Epithelial cell of prostate (primary cell): ENCODE measurements at places on chromosomes 11 and 22.

GRCh38 chr11:98234698-98235097 is 786.1 kb upstream of the CNTN5 start:
- no peak for DNase-seq

DNA sequence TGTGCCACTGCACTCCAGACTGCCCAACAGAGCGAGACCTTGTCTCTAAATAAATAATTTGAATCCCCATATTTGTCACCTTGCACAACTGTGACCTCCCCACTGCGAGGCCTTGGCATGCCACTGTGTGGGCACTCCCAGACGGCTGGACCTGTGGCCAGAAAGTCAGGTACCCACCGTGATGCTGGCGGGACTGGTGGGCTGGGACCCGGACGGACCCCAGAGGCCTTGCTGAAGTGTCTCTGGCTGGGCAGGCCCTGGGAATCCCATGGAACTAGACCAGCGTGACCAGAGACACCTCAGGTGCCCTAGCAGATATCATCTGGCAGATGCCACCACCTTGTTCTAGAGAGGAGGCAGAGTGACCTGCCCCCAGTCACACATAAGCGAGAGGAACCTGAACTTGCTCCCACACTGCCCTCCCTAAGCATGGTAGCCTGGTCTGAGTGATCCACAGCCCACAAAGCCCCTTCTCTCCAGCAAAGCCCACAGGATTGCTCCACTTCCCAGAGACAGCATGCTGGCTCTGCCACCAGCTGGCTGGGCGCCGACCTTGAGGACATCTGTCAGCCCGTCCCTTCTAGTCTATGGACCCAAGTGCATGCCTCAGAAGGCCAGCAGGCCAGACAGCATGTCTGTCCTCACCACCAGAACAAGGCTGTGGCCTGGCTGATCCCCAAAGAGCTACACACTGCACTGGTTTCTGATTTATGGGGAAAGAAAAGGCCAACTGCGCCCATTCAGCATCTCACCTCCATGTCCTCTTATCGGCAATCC is 9.5 kb downstream of the MACROD1 start:
- no peak for DNase-seq

DNA sequence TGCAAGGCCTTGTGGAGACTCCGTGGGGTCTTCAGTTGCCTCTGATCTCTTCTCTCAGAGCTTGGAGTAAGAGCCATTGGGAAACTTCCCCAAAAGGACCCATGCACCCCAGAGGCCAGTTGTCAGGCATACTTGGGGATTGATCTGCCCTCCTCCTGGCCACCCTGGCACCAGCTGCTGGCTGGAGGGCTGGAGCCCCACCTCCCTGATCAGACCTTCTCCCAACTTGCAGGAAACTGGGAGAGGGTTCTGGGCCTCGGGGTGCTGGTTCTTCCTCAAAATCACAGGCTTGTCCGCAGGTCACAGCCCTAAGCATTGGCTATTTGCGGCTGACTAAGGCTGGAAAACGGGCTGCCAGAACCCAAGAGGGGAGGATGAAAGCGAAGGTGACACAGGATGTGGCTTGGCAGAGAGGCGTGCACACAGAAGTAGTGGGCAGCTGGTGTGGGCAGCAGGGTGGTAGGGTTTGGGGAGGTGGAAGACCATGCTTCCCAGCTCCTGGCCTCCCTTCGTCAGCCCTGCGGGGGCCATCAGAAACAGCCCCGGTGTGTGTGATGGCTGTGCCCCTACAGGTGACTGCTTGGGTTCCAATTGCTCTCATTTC is 1.3 kb upstream of the DGKZ start:
- DNase-seq = no peak

- no peak for DNase-seq
Observed at GRCh38 chr11:60910711-60911380, 3.1 kb upstream of the TMEM109 start.

DNA sequence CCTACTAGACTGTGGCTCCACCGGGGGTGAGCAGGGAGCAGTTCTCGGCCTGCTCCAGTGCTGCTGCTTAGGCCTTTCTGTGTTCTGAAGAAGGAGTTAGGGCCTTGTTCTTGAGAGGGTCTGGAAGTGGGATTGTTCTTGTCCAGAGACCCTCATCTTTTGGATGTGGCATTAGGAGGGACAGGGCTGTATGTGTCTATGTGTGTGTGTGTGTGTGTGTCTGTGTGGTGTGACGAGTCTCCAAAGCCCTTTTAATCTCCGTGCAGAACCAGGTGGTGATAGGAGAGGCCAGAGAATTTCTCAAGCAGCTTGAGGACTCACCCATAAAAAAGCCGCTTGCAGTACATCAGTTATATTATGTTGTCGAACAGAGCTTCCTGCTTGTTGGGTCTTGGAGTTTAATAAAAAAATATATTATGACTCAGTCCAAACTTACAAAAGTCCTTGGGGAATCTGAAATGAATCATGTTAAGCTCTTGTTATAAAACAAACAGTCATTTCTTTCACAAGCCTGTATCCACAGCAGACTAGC is 196.5 kb downstream of the TENM4 start:
- DNase-seq = peak; percentile 86

DNA sequence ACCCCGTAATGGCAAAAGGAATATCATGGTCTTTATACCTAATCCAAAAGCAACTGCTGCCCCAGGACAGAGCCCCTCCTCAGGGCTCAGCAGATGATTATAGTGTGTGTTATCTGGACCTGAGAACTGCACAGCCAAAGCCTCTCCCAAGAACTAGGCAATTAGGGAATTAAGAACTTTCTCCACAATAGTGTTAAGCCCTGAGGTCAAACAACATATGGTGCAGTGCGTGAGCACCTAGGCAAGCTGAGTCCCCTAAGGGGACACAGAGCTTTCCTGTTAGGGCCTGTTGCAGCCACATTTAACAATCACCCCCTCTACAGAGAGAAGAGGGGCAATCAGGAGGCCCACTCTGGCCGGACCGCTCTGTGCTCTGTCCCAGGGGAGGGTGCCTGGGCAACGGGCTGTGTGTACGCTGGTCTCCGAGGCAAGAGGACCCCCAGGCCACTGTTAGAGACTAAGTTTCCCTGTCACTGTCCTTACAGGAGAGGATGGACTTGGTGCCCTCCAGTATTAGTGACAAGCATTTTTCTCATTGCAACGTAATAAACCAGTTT is 1.4 kb upstream of the KCNJ5 start:
- DNase-seq = no peak

DNA sequence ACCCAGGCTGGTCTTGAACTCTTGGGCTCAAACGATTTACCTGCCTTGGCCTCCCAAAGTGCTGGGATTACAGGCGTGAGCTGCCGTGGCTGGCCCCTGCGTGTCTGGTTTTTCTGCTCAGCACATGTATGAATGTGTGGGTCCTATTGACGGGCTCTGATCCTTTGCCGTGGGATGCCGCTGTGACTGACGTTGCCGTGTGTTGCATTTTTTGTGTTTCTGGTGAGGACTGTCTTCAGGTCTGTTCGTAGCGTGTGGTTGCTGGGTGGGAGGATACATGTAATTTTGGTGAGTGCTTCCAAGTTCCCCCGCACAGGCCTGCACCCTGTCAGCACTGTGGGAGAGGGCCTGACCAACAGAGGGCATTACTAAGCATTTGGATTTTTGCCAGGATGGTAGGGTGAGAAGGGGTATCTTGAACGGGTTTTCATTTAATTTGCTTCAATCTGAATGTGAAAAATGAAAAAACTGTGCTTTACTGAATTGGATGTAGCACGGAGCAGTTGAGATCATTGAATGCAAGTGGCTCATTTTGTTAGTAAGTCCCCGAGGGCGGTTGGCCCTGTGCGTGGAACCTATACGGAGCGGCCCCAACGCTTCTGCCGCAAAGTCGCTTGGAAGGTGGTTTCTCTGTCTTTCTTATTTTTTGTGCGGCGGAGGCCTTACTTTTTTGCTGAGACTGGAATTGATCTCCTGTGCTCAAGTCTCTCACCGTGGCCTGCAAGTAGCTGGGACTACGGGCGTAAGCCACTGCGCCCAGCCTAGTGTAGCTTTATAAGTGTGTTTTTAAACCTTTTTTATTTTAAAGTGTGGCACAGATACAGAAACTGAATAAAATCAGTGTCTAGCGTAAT is 8.2 kb downstream of the ZBED4 start:
- DNase-seq = no peak

GRCh38 chr11:44829838-44830237 is 103.1 kb downstream of the TSPAN18 start:
- DNase-seq = no peak

GRCh38 chr11:102186551-102187191 is 76.4 kb downstream of the YAP1 start:
- no peak for DNase-seq

DNA sequence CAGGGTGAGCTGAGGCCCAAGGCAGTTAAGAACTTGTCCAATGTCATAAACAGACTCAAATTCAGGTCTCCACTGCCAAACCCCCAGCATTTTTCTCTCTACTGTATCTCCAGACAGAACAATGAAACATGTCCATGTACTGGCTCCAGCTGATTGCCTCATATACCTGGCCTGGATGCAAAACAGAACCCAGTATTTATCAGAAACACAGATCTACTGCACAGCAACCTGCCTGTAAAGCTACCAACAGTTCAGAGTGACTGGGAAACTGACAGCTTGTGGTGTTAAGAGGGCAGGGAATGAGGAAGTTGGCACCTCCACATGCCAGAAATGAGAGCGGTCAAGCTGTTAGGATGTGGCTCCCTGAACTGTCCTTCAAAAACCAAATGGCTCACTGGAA is 41.6 kb downstream of the C11orf71 start:
- DNase-seq = peak; percentile 16

- peak; percentile 78 for DNase-seq
Observed at GRCh38 chr11:32821517-32821916, 8.2 kb upstream of the PRRG4 start.

- no peak for DNase-seq
Observed at GRCh38 chr11:119323532-119324033, 6.7 kb upstream of the MCAM start.

DNA sequence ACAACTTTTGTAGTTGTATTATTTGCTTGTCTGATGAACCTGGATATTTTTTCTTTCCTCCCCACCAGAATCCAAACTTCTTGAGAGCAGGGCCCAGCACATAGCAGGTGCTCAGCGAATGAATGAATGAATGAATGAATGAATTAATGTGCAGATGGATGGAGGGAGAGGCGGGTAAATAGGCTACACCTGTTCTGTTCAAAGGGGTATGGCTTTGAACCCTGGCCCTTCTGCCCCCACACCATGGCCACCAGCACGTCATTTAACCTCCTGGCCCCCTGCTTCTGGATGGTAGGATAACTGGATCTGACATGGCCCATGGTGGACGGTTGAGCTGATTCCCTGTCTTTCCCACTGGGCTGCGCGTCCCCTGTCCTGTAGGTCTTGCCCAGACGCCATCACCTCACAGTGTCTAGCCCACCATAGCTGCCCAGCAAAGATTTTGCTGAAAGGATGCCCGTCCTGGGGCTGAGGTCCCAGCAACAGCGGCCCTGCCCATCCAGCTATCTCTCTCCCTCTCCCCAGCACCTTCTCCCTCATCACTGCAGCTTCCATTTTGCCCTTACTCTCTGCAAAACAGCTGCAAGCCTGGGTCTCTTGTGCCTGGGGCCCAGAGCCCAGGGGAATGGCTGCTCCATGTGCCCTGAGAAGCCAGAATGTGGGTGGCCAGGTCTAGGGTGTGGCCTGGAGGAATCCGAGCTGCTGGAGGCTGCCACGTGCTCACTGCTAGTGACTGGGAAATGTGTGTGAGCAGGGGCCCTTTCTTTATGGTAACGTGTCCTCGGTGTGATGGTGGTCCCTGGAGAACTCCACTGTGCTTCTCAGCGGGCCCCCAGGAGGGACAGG is 49.3 kb upstream of the LINC01488 start:
- DNase-seq = no peak

GRCh38 chr11:369336-370018 is at the start of gene B4GALNT4:
Gene B4GALNT4 (plus strand): TSS chr11:369499. CDS start chr11:369804, 305 bp downstream.
- DNase-seq = no peak

GRCh38 chr11:63911440-63911839 is 5.5 kb downstream of the RCOR2 start:
- no peak for DNase-seq

GRCh38 chr22:22182990-22183264 is 61.7 kb upstream of the VPREB1 start:
- no peak for DNase-seq

DNA sequence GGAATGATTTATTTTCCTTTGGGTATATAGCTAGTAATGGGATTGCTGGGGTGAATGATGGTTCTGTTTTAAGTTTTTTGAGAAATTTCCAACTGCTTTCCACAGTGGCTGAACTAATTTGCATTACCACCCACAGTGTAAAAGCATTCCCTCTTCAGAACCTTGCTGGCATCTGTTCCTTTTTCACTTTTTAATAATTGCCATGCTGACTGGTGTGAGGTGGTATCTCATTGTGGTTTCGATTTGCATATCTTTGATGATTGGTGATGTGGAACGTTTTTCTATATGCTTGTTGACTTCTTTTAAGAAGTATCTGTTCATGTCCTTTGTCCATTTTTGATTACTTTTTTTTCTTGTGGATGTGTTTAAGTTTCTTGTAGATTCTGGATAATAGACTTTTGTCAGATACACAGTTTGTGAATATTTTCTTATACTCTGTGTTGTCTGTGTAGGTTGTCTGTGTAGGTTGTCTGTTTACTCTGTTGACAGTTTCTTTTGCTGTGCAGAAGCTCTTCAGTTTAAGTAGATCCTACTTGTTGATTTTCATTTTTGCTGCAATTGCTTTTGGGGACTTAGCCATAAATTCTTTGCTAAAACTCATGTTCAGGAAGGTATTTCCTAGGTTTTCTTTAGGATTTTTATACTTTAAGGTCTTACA is 291.8 kb upstream of the DDI1 start:
- DNase-seq = no peak

DNA sequence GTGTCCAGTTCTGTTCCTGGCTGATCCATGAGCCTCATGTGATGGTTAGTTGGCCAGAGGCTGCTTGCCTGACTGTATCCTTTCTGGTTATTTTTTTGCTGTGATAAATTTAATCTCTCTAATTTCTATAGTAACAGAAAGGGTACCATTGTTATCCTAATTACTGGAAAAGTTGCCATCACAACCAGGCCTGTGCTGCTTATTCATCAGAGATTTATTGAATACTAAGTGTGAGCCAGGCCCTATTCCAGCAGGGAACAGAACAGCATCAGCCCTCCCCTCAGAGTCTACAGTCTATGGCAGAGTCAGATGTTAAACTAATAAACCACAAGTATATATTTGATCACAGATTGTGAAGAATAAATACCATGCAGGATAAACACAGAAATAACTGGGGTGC is 86.8 kb downstream of the DEPDC5 start:
- DNase-seq = no peak

DNA sequence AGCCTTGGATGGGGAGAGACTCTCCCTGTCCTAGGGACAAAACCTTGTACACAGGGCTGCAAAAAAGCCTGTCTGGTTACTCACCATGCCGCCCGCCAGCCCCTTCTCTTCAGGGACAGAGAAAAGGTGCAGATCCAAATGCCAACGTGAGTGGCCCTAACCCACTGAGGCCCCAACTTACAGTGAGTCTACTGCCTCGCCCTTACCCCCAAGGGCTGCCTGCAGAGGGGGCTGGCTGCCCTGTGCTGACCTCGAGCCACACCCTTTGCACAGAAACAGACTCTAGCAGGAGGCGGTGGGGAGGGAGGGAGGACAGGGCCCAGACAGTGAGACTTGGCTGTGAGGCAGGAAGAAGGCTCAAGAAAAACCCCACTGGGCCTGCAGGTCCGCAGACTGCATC is 13.6 kb upstream of the CHST1 start:
- no peak for DNase-seq
